Uterine smooth muscle cell (primary cell): ENCODE measurements at places on chromosomes 6 and 20. TPM values are rescaled to one million over a fixed set of nuclear protein-coding genes. Genes with fewer than 3 reads are reported as not detected.

Gene EPPIN
- not detected in 2 replicates for total RNA-seq

Gene HMGN3
- total RNA-seq = 25.2 and 42.2 TPM in 2 replicates

Gene SSTR4
- total RNA-seq = not detected in 2 replicates

Gene GTSF1L
- total RNA-seq = not detected in 2 replicates

Gene CLDN20
- total RNA-seq = not detected in 2 replicates

Gene SLC29A1
- 11.4 and 15.1 TPM in 2 replicates for total RNA-seq

Gene LEMD2
- total RNA-seq = 64.7 and 66.3 TPM in 2 replicates

Gene PPP1R3D
- 6.4 and 6.6 TPM in 2 replicates for total RNA-seq

Gene ARMH2
- total RNA-seq = not detected in 2 replicates
